ENCODE measurements at places on chromosomes 1 and 21.

DNA sequence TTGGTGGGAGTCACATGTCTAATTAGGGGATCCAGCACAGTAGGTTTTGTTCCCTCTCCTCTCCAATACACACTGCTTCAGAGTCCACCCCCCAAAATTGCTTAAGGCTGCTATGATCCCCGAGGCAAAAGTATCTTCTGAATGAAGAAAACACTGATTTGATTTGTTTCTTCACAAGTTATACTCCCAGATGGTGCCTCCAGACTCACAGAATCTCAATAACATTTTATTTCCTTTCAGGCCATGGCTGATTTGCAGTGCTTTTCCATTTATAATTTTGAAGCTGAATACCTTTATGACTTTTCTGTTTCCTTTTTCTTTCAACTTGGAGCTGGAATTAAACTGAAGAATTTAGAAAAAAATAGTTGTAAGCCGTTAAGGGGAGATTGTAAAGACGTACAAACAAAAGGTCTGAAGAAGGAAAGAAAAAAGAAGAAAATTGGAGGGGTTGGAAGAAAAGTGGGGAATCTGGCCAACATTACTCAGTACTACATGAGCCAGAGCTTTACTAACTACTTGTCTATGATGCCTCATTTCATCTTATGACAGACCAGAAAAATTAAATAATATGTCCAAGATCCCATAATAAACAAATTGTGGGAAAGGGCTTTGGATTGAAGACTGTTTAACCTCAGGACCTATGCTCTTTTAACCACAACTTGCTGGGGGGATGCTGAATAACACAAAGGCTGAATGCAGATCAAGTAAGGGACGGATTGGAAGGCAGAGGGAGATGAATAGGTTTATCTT is 75.9 kb downstream of the NUF2 start:
- no peak for DNase-seq

DNA sequence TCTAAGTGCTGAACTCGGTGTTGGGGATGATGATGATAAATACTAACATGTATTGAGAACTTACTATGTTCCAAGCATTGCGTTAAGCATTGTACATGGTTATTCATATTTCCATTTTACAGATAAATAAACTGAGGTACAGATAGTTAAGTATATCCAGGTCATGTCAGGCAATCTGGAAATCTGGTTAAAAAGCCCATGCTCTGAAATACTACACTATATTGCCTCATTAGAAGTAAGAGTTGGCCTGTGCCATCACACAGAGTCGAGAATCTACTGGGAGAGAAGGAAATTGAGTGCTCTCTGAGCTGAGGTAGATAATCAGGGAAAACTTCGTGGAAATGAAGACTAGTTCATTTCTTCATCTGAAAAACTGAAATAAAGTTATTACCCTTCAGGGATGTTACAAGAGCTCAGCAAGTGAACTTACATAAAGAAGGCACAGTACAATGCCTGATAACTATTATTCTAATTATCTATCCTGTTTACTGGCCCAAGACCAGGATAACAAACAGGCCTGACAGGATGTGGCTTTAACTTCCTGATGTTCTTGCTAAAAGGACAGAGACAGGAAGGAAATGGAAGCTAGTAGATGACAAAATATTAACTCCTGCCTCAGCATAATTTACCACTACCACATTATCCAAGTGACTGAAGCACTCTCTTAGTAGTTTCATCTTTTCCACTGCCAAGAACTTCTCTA is 85.6 kb downstream of the EPS15 start:
- DNase-seq = no peak

DNA sequence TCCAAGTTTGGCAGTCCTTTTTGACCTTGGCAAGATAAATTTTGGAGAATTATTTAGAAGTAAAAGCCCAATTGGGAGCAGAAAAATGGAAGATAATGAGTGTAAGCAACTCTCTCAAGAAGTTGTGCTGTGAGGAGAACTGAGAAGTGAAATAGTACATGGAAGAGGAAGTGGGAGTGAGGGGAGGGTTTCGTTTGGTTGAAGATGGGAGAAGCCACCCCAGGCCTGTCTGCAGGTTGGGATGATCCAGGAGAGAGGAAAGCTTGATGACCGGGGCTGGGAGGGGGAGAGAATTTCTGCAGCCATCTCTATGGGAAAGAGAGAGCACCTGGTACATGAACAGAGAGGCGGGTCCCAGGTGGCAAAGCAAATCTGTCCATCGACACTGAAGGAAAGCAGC is 8.6 kb upstream of the RCAN1 start:
- no peak for DNase-seq

- no peak for DNase-seq
Measured at GRCh38 chr1:213320191-213320870, 269.3 kb downstream of the RPS6KC1 start.

DNA sequence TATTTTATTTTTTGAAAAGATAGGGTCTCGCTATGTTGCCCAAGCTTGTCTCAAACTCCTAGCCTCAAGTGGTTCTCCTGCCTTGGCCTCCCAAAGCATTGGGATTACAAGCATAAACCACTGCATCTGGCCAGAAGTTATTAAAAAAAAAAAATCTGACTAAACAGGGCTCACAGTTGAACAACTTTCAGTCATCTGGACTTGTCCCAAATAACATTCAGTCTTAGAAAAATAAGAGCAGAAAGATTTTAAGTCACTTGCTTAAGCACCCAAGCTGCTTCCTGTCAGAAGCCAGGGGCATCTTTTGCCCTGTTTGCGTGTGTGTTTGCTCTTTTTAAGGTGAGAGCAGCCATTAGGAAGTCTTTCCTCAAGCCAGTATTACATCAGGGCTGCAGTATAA is 286.8 kb downstream of the LMO4 start:
- DNase-seq = no peak

DNA sequence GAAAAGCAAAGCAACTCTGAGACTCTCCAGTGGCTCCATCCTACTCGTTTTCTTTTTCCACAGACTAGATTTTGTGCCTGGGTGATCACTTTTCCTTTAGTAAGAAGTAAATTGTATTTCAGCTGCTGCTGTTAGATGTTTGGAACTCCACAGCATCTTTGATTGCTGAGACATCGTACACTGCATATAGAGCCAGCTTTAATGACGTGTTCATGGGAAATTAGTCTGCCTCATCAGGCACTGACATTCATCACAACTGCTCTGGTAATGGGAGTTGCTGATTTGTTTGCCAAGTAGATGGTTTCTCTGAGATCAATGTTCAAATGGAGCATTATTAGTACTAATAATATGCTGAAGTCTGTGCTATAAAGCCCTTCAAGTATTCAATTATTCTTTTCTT is 573.8 kb upstream of the NR5A2 start:
- DNase-seq = no peak

GRCh38 chr1:162972773-162973172 is 96.4 kb upstream of the RGS4 start:
- no peak for DNase-seq

DNA sequence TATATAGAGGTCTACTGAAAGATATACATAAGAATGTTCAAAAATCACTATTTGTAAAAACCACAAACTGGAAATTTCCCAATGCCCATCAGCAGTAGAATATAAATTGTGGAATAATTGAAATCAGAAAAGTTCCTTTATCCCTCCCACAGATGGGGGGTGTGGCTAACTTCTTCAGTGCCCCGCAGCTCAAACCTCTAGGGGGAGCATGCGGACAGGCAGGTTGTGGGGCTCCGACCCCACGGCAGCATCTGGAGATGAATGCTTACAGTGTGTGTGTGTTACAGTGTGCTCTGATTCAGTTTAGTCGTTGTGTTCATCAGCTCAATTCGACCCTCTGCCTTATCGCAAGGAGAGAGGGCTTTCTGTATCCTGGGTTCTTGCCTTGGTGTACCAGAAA is 262.1 kb upstream of the LRRC7 start:
- no peak for DNase-seq

- DNase-seq = no peak
Measured at GRCh38 chr1:225454733-225455132, 26.9 kb upstream of the LBR start.

DNA sequence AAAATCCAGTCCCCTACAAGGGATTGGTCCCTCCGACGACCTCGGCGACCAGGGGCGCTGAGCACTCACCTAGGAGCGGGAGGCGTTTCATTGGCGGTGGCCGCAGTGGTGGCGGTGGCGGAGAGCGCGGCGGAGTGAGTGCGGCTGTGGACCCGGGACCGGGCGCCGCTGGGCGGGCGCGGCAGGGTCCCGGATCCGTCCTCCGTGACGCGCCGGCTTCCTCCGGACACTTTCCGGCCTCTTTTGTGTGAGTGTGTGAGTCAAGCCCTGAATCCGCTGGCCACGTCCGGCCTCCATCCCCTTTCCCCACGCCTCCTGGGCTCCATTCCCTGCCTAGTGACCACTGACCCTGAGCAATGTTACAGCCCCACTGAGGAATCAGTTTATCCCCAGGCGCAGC is at the start of gene ADGRL4:
ADGRL4 (minus strand) TSS at position 167 of the 400 bp plus-strand sequence; CDS start at position 91, 76 bp downstream.
- no peak for DNase-seq

DNA sequence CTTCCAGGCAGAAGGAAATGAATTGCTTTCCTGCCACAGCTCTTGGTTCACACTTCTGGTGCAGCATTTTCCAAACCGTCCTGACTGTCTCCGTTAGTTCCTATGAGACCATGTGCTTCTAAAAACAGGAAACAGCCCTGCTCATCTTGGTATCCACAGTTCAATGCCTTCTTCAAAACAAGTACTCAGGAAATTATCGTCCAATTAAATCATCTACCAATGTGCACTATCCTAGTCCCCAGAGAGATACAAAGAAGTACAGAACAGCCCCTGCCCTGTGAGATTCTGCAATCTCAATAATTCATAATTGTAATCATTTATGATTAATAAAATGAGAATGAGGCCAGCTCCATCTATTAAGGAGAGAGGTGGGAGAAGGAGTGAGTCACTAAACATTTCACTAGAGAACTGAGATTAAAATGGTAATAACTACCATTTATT is 11.2 kb downstream of the CLEC20A start:
- DNase-seq = no peak

- no peak for DNase-seq
Measured at GRCh38 chr1:53174971-53175913, 21.4 kb upstream of the CPT2 start.

DNA sequence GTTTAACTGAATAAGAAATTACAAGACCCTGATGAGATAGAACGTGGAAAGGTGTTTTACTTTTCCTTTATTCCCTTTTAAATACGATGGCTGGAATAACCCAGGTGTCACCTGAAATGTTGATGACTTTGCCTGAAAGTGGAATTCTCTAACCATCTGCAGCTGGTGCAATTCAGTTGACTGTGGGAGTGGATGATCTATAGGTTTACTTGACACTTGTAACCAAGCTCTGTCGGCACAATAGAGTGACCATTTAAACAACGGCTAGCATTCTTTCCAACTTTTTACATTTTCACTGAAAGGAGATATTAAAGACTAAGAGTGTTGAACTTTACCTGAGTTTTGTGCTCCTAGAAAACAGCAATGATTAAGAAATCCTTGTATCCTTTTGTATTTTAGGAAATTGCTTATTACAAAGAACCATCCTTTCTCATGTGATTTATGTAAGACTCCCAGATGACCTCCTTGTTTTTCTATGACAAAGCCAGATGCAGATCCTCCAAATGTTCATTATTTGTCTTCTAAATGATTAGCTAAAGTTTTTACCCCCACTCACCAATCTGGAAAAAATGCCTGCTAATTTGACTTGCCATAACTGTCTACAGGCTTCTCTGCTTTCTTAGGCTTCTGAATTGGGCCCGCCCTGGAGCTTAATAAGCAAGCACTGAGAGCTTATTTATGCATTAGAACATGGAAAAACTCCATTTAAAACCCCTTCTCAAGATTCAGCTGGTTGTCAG is 129.5 kb upstream of the LRRC7 start:
- no peak for DNase-seq

DNA sequence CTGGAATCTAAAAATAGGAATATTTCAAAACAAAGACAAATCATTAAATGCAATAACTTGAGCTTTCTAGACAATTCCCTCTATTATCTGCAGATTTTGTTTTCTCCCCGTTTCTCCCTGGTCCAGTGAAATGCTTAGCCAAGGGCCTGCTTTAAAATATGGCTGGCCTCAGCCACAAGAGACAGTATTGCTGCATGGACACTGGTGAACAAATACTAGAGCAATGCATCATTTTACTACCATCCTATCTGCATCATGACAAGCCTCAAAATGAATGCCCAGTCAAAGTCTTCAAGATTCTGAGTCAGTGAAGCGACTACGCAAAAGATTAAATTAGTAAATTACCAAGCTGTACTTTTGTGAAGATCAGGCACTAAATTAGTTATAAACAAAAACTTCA is 80.5 kb downstream of the ENAH start:
- DNase-seq = no peak

GRCh38 chr1:33032126-33032869 is 4.4 kb downstream of the AK2 start:
- DNase-seq = no peak

DNA sequence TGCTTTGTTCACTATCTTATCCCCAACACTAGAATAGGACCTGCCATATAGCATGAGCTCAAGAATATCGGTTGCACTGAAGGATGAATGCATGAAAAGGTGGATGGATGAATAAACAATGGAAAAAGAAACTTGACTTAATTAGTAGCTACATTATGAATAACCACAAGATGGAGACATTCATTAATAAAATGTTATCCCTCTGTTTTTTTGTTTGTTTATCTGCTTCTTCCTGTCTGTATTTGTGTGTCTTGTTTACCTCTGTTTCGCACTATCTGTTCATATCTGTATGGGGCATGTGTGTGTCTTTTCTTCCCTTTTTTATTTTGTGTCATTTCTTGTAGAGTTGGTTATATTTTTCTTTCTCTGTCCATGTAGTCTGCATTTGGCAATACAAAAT is 1.1 kb upstream of the OR14I1 start:
- DNase-seq = no peak

GRCh38 chr21:32314806-32315205 is 16.2 kb downstream of the MRAP start:
- no peak for DNase-seq

DNA sequence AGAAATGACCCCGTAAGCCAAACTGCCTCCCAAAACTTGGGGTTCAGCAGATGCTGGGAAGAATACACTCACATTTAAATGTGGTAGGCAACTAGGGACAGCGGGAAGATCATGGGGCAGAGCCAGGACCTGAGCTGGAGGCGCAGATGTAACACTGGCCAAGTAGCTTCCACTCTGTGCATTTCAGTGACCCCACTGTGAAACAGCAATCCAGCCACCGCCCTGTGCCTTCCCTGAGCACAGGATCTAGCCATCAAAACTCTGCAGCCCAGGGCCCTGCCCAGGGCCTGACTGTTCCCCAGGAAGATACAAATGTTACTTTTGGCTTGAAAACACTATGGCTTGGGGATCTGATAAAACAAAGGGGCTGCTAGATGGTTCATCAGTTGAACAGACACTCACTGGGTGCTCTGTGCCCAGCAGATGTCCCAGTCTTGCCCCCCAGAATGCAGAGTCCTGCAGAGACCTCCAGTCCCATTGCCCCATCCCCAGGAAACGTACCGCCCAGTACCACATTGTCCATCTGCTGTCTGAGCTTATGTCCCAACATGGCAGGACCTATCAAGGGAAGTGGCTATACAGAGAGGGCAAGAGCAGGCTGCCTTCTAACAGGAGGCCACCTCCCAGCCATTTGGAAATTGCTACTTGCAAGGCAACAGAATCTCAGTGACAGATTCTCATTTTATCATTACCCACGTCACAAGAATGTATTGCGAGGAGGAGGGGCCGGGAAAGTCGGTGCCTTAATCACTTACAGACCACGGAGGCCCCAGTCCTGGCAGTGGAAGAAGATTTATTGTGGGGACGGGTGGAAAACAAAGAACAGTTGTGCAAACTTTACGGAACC is 124.0 kb downstream of the DMRTB1 start:
- DNase-seq = no peak

GRCh38 chr1:99173282-99173681 is 91.0 kb upstream of the PLPPR4 start:
- no peak for DNase-seq

- DNase-seq = no peak
Measured at GRCh38 chr1:199089393-199090122, 450.7 kb downstream of the PTPRC start.

GRCh38 chr1:232110281-232111090 is 483.9 kb downstream of the DISC1 start:
- DNase-seq = no peak

All from NCI-H1436 (cell line).